NCI-H526 (cell line): ENCODE measurements at places on chromosomes 2 and 18.

GRCh38 chr2:201136889-201137321 lies 20.9 kb downstream of the CFLAR start:
- DNase-seq: no peak

GRCh38 chr2:58047961-58048360 lies 1.4 kb downstream of the VRK2 start:
- DNase-seq: no peak

DNA sequence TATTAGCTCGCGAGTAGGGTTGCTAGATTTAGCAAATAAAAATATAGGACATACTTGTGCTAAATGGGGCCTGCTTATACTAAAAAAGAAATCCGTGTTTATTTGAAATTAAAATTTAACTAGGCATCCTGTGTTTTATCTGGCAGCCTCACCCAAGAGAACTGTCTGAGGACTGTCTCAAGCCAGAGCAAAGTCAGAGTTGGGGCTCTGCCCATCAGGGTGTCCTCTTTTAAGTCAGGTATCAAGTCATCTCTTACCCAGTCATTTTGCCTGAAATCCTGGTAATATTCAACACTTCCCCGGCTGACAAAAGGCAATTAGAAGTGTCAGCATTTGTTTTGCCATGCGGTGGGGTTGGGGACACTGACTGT lies 48.3 kb upstream of the ST3GAL5 start:
- DNase-seq: no peak

DNA sequence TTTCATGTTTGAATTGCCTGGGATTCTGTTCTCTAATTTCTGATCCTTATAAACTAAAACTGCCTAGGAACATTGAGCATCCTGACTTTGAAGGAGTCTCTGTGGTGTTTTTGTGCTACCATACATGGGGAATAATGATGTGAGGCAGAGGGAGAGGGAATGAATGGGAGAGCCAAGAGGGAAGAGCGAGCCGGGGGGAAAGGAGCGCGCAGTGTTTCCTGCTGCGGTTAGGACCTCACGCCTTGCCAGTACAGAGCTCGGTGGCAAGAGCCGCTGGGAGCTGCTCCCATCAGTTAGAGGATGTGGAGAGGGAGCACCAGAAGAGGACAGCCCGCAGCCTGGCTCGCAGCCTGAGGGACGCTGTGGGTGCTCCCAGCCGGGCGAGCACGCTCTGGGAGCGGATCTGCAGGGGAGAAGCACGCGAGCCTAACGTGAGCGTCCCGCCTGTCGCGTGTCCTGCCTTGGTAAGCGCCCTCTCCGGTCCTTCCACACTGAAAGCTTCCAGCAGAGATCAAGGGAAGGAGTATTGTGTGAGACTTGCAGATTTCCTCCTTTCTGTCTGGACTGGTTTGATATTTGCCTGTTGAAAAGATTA lies 114.7 kb downstream of the FAM210A start:
- peak; percentile 56 for DNase-seq

GRCh38 chr2:111710613-111711012 lies 173.4 kb downstream of the ANAPC1 start:
- DNase-seq: no peak

DNA sequence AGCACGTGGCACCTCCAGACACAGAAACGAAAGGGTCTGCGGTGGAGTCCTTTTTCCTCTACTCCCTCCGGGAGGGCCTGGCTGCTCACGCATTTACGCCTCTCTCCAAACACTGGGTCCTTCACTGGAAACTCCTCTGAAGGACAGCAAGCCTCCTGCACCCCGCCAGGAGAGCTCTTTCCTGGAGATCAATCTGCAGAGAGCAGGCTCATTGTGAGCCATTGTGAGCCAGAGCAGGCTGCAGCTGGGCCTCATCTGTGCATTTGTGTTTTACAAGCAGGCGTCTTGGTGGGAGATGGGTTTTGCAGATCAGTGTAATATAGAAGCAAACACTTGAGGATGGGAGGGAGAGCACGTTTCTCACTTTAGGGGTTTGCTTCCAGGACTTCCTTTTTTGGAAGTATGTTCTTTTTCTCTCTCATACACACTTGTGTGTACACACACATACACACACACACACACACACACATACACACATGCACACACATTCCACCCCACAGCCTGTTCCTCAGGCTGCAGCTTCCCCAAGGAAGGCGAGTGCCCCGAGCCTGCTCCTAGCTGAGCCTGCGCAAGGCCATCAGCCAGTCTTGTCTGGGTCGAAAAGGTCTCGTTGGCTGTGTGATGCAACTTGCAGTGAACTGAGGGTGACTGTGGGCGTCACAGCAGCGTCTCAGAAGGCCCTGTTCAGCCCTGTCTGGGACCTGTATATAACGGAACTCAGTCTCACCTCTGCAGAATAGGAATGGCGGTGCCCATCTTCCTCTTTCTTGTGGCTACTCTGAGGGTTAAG lies 163.5 kb downstream of the GLI2 start:
- no peak for DNase-seq

DNA sequence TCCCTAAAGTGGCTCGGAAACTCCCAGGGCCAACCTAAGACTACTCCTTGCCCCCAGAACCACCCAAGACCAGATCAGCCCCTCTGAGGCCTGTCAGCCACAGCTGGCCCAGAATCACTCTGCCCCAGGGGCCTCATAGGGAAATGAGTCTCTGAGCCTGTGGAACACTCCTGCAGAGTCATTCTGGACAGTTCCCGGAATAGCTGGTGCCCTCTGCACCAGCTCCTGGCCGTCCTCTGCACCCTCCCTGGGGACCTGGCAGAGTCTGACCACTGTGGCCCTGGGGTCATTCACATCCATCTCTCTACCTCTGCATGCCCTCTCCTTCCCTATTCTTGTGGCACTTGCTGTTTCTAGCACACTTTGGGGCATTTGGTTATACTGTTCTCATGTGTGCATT lies 14.6 kb upstream of the TMEM214 start:
- DNase-seq: peak; percentile 35

GRCh38 chr2:155902635-155903034 lies 429.9 kb downstream of the NR4A2 start:
- no peak for DNase-seq

GRCh38 chr2:62338111-62338510 lies 142.2 kb downstream of the B3GNT2 start:
- DNase-seq: no peak

- DNase-seq: peak; percentile 76
Observed at GRCh38 chr2:120661551-120661950, 74.1 kb upstream of the GLI2 start.

GRCh38 chr18:75257605-75258004 lies 47.0 kb downstream of the TSHZ1 start:
- DNase-seq: no peak

GRCh38 chr18:59114160-59114559 lies 25.5 kb upstream of the SEC11C start:
- no peak for DNase-seq

- DNase-seq: no peak
Observed at GRCh38 chr2:68834737-68835376, 36.3 kb downstream of the BMP10 start.

GRCh38 chr2:150120326-150120955 lies 367.0 kb downstream of the RND3 start:
- DNase-seq: no peak

- no peak for DNase-seq
Observed at GRCh38 chr2:223941579-223942277, 3.4 kb downstream of the WDFY1 start.

GRCh38 chr2:69113627-69114026 lies 100.6 kb downstream of the ANTXR1 start:
- DNase-seq: no peak

DNA sequence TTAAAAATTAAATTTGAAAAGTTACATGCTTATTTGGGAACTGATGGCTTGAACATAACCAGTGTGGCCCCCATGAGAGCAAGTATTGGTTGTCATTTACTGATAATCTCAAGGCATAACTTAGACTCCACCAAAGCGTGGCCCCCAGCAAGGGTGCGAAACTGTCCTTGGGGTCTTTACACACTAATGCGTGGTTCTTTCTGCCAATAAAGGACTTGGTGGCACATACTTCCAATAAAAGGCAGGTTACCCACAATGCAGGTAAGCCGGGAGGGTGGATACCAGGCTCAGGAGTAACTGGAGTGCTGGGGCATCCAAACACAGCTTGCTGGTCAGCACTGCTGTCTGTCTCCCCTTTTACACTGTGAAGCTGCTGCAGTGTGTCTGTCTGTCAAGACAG lies 278.2 kb upstream of the NCKAP5 start:
- DNase-seq: no peak

DNA sequence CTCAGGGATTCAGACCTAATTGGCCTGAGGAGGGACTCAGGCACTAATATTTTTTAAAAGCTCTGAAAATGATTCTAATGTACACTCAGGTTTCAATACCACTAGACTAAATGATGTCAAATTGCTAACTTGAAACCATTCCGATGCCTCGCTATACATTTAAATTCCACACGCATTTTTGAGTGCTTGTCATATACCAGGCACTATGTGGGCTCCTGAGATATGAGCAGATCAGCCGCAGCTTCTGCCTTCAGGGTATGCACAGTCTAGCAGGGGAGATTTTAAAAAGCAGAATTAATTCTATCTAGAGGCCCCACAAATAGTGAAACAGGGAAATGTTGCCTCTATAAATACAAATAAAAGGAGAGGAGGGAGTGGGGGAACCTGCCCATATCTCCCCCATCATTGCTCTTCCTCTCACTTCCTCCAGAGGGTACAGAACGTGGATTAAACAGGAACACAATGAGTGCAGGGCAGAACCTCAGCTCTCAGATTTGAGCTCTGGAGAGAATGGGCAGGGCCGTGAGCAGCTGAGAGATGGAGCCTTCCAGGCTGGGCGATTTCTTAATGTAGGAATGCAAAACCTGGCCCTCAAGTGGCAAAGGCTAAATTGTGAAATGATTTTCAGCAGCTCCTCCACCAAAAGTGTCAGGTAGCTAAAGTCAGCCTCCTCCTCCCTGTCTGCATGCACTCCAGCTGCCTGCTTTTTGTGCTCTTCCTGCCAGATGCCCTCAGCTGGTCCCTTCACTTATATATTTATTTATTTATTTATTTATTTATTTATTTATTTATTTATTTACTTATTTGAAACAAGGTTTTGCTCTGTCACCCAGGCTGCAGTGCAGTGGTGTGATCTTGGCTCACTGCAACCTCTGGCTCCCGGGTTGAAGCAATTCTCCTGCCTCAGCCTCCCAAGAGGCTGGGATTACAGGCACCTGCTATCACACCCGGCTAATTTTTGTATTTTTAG lies 24.6 kb upstream of the LBH start:
- peak; percentile 5 for DNase-seq

DNA sequence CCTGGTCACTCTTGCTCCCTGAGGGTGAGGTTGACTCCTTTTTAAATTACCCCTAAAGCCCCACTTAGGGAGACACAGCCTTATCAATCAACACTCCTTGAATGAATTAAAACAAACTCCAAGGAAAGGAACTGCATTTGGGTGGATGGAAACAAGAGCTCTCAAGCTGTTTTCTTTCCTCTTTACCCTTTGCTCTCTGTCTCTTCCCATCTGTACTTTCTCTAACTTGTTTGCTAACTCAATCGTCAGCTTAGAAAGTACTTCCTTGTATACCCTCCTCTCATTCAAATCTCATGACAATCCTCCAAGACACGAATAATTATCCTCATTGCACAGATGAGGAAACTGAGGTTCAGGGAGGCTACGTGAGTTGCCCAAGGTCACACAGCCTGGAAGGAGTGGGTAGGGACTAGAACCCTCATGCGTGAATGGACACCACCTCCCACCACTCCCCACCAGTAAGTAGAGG lies 32.7 kb downstream of the ZFP36L2 start:
- peak; percentile 30 for DNase-seq

GRCh38 chr2:199810422-199811171 lies 40.4 kb downstream of the FTCDNL1 start:
- no peak for DNase-seq

DNA sequence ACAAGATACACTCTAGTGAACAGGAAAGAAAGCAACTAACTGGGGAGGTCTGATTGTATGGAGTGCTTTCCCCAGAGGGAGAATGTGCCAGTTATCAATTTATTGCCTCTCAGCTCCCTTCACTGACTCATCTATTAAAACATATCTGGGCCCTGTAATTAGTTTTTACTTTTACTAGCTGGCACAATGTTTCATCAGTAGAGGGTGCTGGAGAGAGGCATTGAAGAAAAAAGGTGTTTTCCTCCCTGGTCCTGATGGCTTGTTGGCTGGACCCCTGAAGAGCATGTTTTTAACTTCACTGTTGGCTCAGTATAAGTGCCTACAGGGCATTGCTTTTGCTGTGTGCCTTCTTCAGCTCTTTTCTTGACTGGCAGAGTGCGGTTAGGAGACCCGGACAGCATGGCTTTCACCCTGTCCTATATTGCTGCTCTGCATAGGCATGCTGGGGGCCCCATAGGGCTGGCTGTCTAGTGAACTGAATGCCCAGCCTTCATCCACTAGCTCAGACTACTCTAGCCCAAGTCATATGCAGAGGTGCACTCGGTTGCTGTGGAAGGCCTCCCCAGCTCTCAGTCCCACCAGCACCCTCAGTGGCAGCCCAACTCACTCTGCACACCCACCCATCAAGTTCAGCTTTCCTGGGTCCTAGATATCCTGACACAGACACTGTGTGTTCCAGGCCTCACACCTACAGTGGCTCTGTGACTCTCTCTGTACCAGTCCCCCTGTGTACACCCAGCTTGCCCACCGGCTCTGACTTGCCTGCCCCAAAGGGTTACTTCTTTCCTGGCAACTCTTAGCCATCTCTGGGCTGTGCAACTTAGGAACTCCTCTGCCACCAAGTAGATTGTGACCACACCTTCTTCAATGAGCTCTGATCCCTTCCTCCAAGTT lies 62.3 kb upstream of the ACYP2 start:
- peak; percentile 15 for DNase-seq

GRCh38 chr2:73323551-73323950 lies 30.2 kb upstream of the EGR4 start:
- no peak for DNase-seq
